ENCODE measurements at places on chromosomes 4 and X.
A peak's percentile ranks its signal among the peaks of the same experiment; 100 is the strongest.

GRCh38 chr4:141177171-141177570 lies 43.5 kb upstream of the ZNF330 start:
- DNase-seq = no peak

- DNase-seq = no peak
These were observed 47.2 kb downstream of the TBCK start for GRCh38 chr4:106268786-106269185.

DNA sequence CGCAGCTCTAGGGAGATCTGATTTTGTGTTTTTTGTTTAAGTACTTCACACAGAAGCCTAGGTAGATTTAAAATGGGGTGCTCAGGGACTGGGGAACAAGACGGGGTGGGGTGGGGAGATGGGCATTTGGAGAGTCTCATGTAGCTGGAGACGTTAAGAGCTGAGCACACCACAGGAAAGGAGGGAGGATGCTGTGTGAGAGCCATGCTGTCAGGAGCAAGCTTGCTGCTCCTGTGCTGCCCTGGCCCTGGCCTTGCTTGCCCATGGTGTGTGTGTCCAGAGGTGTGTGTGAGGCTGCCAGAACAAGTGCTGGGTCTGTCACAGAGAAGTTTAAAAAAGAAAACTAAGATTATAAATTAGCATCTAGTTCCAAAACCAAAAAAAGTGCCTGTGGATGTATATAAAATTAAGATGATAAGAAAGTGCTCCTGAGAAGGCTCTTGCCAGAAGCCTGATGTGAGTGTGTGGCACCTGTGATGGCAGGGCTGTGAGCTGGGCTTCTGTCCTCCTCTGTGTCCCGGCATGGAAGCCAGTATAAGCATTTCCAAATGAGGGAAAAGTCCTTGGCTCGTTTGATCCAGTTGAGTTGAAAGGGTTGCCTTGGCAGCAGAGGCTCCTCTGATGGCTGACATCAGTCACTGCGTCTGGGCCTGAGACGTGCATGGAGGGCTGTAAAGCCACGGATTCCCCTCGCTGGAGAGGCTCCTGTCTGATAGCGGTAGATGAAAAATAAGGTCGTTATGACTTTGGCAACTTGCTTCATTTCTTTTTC lies 63.5 kb downstream of the NELFA start:
- no peak for DNase-seq

GRCh38 chr4:106795326-106795725 lies 240.8 kb downstream of the DKK2 start:
- no peak for DNase-seq

DNA sequence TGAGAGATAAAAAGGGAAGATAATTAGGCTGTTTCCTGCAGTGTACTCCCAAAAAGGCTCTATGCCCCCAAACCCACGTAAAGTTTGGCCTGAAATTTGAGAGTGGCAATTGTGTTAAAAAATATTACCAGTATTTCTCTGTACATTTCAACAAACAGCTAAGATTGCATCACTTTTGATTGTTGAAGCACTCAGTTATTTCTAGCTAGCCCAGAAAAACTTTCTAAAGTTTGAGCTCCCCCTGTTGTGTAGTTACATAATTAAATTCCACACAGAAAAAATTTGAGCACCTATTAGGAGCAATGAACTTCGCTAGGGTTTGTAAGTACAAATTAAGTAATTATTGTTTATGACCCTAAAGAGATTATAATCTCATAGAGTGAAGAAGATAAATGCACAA lies 109.4 kb downstream of the DLG3 start:
- peak; percentile 45 for DNase-seq

DNA sequence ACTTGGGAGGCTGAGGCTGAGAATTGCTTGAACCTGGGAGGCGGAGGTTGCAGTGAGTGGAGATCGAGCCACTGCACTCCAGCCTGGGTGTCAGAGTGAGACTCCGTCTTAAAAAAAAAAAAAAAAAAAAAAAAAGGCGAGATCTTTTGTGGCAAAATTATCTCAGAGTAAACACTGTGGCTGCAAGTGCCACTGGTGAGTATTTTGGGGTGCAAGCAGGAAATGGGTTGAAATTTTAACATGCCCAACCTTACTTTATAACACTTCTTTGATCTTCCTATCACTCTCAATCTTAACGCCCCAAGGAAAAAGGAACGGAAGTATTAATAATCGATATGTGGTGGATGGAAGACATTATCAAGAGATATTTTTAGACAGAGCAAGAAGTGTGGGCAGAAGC lies 32.1 kb downstream of the SLC34A2 start:
- DNase-seq = no peak

- DNase-seq = no peak
These were observed 339.7 kb downstream of the DMD start for GRCh38 chrX:32871636-32872035.

DNA sequence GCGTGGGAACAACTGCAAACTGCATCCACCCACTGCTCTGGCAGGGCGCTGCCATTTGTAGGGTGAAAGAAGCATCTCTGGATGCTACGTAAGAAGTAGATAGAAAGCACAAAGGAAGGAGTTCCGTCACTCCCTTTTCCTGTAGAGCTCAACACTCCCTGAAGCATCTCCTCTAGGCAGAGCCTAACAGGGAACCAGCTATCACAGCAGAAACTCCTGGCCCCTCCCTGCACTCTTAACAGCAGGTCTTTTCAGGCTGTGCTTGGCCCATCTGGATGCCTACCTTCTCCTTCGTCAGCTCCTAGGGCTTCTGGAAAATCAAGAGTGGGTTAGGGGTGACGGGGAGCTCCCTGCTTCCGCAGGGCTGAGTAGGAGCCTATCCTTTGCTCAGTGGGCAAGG lies 112.9 kb upstream of the TLL1 start:
- DNase-seq = no peak

DNA sequence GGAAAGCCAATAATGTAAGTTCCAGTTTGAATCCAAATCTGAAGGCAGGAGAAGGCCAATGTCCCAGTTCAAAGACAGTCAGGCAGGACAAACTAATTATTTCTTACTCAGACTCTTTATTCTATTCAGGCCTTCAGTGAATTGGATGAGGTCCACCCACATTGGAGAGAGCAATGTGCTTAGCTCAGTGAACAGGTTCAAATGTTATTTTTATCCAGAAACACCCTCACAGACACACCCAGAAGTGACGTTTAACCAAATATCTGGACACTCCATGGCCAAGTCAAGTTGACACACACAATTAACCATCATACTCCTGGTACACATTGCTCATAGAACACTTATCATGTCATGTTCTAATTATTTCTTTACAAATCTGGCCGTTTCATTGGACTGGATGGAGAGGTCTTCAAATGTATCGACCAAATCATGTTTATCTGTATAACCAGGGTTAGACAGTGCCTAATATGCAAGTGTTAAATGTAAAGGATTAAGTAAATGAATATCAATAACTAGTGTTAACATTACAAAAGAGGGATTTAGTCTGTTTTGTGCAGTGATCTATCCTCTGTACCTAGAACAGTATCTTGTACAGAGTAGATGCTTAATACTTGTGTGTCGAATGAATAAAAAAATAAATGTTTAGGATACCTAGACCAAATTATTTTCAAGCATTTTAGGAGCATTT lies 27.1 kb upstream of the XK start:
- no peak for DNase-seq

GRCh38 chr4:71257761-71258160 lies 81.1 kb upstream of the SLC4A4 start:
- DNase-seq = no peak

DNA sequence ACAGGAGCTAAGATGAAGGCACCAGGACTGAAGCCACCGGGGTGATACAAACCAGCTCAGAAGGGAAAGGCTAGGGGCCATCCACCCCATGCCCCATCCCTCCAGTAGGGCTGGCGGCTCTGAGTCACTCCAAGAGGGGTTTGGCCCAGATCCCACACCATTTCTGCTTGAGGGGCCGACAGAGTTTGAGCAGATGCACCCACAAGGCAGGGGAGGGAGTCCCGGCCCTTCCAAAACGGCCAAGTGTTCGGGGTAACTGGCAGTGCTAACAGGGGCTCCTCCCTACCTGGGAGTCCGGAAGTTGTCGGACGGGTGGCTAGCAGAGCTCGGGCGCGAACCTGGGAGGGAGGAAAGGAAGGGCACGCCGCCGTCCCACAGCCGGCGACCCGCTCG lies 412 bp downstream of the SLC10A3 start:
- DNase-seq = peak; percentile 66

GRCh38 chrX:132015875-132016274 lies 7.2 kb upstream of the STK26 start:
- DNase-seq = no peak

DNA sequence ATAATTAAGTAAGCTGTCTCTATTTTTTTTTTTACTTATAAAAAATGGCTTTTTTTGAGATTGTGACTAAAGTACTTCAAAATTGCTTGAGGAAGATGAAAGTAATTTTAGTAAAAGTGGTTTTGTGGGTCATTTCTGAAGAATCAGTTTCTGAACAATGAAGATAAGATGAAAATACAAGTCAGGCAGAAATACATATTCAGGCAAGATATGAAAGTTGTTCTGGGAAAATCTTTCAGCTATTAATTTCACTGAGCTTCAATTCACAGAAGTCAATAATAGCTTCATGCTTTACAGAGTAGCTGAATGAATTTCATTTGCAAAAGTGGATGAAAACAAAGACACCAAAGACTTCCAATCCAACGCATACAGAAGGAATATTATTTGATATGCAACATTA lies 305.2 kb upstream of the ARSJ start:
- no peak for DNase-seq

DNA sequence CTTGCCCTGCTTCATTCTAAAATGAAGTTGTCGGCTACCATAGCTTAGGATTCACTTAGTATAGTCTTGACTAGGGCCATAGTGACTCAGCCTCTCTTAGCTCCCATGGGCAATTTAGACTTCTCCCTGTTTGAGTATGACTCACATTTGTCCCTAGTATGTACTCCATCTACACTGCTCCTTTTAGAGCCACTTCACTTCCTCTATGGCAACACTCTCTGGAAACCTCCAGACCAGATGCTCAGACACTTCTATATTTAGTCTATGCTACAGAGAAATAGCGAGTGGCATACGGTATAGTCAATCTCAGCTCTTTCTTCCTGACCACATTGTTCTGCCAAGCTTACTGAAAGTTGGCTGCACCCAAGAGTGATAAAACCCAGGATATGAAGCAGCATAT lies 11.2 kb downstream of the MEPE start:
- DNase-seq = peak; percentile 96

GRCh38 chr4:102338405-102338804 lies 6.9 kb downstream of the SLC39A8 start:
- peak; percentile 34 for DNase-seq

DNA sequence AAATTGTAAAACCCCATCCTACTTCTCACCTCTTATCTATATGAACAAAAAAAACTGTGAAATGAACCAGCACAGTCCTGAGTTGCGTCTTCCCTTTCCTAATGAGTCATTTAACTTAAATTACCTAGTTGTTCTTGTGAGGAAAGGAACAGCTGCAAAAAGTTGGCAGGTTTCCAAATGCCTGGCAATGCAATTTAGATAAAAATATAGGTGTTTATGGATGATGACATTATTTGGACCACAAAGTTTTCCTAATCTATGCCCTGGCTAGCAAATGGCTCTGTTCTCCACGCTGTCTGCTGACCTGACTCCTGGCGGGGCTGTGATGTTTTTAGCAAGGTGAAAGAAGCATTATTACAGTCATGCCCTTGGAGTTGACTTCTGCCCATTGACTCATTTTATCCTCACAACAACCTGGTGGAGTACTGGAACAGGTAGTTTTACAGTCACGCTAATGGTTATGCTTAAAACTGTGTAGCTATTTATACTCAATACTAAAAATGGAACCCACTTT lies 29.8 kb upstream of the RELL1 start:
- DNase-seq = peak; percentile 57

- peak; percentile 96 for DNase-seq
These were observed 97.3 kb upstream of the SPRY1 start for GRCh38 chr4:123299212-123299691.
